ENCODE measurements at places on chromosomes 3 and 15.

DNA sequence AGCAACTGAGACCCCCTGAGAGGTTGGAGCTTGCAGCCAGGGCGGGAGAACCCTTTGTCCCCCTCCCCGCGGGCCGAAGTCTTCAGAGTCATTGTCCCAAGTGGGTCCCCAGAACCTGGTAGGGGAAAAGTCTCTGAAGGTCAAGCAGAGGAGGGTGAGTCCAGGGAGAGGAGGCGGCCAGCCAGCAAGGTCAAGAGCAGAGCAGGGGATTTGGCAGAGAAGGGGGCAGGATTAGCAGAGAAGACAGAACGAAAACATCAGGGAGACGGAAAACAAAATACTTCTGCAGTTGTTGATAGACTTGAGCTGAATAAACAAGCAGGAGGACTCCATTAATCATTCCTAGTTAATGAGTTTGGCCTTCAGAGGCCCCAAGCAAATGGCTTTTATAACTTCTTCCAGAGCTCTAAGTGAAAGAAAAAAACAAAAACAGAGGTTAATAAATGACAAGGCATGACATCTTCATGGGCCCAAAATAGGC is 66.7 kb downstream of the GRIP2 start:
- no peak for DNase-seq

DNA sequence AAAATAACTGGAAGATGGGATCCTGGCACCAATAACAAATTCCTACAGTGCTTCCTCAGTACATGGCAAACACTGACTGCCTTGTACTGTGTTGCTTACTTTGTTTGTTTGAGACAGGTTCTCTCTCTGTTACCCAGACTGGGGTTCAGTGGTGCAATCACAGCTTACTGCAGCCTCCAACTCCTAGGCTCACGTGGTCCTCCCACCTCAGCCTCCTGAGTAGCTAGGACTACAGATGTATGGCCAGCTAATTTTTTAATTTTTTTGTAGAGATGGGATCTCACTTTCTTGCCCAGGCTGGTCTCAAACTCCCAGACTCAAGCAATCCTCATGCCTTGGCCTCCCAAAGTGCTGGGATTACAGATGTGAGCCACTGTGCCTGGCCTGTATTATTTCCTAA is 3.7 kb upstream of the ALPK3 start:
- DNase-seq: no peak

GRCh38 chr15:100247228-100248225 is 94.2 kb downstream of the ADAMTS17 start:
- no peak for DNase-seq

GRCh38 chr3:10766049-10766705 is 49.9 kb upstream of the SLC6A11 start:
- DNase-seq: no peak

DNA sequence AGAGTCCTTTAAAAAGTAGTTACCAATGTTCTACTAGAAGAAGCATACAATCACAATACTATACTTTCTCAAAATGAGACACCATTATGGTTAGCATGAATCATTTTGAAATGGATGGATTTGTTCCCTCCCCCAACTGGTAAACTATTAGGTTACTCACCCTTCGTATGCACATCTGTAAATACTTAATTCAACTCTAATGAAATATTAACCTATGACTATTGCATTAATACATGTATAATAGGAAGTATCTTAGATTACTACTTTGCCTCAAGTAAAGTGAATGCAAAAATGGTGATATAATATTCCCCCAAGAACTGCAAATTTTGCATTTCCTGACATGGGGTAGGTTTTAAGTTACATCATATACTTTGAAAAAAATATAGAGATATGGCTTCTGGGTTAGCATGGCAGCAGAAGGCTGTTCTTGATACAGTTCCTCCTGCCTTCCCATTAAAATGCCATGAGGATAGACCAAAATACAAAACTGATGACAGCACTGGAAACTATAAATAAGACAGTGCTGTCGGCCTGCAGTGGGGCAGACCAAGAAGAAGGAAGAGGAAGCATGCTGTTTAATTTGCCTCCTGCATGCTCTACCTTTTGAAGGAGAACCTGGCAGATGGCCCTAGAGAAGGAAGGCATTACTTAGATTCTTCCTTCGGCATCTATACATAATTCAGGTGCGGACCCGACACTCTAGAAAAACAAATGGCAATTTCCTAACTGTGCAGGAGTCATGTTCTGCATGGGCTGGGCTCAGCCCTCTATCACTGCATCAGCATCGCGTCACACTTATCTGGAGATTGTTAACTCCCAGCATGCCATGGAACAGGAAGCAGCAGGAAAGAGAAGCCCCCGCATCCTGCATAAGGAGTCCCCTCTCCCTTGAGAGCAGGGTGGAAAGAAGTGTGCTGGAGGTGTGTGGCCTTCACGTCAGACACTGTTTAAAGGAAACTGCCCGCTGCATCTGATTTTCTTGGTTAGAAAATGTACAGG is 41.8 kb upstream of the NEO1 start:
- no peak for DNase-seq

DNA sequence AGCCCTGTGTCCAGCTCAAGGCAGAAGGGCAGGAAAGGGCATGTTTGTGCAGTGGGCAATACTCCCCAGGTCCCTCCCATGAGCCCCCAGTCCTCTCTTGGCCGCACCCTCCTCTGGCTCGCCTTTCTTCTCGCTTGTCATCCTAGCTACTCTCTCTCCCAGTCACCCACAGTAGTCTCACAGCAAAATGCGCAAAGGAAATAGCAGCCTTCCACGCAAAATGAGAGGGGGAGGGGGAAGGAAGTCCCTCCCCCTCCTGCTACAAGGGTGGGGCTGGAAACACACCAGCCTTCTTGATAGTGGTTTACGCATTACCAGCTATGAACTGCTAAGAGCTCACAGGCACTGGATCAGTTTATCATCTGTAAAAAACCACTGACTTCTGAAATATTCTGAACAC is 83.8 kb downstream of the GADL1 start:
- no peak for DNase-seq
